ENCODE measurements at places on chromosomes 4 and X.

DNA sequence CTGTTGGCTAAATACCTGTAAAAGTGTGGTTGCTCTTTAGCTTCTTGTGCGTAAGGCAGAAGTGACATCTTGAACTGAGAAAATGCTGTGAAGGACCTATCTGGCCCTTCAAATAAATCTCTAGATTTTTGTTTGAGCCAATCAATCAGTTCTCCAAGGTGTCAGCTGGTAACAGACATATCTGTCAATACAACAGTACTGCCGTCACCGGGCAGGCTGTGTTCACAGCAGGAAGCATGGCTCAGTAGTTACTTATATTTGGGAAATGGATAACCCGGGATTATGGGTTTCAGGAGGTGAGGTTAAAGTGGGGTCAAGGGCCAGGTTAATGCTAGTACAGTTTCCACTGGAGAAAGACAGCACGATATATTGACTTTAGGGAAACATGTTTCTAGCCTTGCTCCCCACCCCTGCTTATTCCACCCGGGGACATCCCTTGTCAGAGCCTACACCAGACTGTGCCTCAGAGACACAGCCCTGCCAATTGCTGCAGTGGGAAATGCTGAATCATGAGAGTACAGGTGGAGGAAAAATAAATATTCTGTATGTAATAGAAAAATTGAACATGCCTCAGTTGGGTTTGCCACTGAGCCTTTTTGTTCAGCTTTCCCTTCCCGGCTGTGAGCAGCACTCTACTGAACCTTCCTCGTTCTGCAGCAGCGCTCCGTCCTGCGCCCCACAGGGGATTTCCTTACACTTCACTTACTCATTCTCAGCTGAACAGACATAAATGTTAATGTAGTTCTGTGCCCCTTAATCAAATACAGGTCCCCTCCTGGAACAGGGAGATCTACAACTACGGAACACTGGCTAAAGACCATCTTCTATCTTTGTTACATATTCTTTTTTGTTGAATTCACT, 121.1 kb downstream of the MGST2 start:
- DNase-seq, result no peak

DNA sequence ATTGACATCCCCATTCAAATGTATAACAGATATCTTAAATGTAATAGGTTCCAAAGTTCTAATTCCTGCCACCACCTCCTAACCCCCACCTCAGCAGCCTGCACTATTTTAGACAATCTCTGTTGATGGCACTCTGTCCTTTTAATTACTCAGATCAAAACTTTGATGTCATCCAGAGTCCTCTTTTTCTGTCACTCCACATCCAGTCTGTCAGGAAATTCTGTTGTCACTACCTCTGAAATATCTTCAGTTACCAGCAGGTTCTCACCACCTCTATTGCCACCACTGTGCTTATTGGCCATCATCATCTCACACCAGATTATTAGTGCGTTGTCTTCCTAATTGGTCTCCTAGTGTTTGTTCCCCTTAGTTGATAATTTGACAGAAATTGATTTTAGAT, 76.2 kb downstream of the PTPN13 start:
- no peak for DNase-seq

DNA sequence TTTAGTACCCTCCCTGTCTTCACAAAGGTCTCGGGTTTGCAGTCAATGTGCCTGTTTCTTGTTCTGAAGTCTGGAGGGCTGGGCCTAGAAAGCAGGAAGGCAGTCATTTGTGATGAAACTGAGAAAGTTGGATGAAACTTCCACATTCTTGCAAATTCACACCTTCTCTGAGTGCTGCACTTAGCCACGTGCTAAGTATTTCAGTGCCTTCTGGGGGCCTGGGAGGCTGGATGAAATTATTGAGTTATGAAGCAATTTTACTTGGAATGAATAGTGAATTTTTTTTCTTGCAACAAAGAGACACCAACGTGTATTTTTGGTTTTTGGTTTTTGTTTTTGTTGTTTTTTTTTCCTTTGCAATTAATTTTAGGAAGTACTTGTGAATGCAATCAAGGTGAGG, 71.2 kb downstream of the MSX1 start:
- no peak for DNase-seq

DNA sequence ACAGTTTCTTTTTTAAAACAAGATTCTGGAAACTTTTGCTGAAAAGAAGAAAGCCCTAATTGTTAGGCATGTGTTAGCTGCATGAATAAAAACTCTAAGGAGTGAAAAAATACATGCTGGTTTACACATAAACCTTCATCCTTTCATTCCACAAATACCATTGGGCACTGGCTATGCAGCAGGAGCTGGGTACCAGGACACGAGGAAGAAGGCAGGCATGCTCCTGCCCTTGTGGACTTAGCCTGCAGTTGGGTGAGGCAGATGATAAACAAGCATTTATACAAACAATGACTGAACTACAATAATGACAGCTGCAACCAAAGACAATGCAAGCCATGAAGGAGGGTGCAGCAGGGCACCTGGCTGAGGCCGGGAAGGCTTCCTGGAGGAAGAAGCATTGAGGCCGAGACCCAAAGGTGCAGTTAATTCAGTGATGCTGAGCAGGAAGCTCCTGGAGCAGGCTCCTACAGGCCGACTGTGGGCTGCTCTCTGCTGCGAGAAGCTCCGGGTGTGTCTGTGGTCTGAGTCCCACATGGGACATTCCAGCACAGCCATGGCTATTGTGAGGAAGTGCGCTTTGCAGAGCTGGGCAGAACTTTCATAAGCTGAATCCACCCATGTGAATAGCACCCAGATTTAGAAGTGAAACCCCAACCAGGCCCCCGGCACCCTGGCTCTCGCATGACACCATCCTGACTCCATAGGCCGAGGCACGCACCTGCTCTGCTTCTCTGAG, 44.0 kb upstream of the MXD4 start:
- DNase-seq, result no peak

Measured in activated CD4-positive, alpha-beta T cell treated with anti-CD3 and anti-CD28 coated beads, Interleukin-2, amount 50 U/mL, for 4 hours (primary cell).